ENCODE measurements at places on chromosomes 5 and 9. TPM values are rescaled to one million over a fixed set of nuclear protein-coding genes. Genes with fewer than 3 reads are reported as not detected.
A peak's percentile ranks its signal among the peaks of the same experiment; 100 is the strongest.

- H3K4me1 ChIP-seq: no peaks in the 10 kb centered on the region
- no peak overlapping the region for H3K27ac ChIP-seq
- H3K36me3 ChIP-seq: peaks cover 5% of the 10 kb centered on the region
- H3K4me3 ChIP-seq: no peak overlapping the region
Measured at GRCh38 chr5:6554812-6555211, 78.0 kb downstream of the NSUN2 start.

DNA sequence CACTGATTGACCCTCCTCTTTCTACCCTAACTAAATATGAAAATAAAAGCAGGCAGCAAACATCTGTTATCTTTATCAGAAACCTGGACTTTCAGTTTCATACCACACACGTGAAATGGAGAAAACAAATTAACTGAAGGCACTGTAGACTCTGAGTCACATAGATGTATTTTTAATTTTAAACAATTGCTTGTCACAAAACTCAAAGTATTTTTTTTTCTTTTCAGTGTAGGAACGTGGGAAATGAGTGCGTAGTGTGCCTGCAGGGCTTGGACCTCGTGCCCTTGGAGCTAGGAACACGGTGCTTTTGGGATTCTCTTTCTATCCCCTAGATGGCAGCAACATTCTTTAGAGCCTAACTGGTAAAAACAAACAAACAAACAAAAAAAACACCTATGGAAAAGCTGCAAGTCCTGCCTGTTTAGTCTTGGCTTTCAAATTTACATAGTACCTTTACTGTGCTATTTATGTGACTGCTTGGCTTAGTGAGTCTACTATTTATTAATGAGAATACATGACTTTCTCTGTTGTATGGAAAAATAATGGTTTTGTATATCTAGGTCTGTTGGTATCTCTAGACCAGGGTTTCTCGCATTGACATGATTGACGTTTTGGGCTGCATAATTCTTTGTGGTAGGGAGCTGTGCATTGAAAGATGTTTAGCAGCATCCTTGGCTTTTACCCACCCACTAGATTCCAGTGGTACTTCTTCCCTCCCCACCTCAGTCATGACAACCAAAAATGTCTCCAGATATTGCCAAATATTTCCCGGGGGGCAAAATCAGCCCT, 16.8 kb upstream of the ACTBL2 start:
- peak; percentile 35 for DNase-seq
- no peak overlapping the region for H3K4me3 ChIP-seq
- H3K27me3 ChIP-seq: no peaks in the 10 kb centered on the region
- H3K36me3 ChIP-seq: no peaks in the 10 kb centered on the region
- no peaks in the 10 kb centered on the region for H3K4me1 ChIP-seq

DNA sequence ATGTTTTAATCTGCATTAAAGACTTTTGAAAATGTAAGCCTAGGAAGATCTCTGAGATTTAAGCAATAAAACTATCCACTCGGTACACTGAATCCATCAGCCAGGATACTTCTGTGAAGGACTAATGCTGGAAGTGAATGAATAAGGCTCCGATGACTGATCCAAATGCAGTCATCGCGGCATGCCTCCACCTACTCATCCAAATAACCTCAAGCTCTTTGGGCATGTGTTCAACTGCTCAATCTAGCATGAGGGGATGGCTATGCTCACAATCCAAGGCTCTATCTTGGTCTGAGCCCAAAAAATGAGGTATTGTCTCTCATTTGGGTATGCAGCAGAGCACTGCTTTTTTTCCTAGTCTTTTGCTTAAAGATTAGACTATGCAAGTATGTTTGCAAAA, 19.2 kb downstream of the MARCHF3 start:
- no peaks in the 10 kb centered on the region for H3K36me3 ChIP-seq
- DNase-seq: no peak
- no peak overlapping the region for H3K4me3 ChIP-seq

GRCh38 chr5:77707791-77708190, 68.3 kb downstream of the TBCA start:
- H3K4me3 ChIP-seq: no peak overlapping the region
- no peak overlapping the region for H3K27ac ChIP-seq
- no peak for DNase-seq
- no peaks in the 10 kb centered on the region for H3K27me3 ChIP-seq
- H3K4me1 ChIP-seq: no peaks in the 10 kb centered on the region
- peaks cover 43% of the 10 kb centered on the region for H3K36me3 ChIP-seq

DNA sequence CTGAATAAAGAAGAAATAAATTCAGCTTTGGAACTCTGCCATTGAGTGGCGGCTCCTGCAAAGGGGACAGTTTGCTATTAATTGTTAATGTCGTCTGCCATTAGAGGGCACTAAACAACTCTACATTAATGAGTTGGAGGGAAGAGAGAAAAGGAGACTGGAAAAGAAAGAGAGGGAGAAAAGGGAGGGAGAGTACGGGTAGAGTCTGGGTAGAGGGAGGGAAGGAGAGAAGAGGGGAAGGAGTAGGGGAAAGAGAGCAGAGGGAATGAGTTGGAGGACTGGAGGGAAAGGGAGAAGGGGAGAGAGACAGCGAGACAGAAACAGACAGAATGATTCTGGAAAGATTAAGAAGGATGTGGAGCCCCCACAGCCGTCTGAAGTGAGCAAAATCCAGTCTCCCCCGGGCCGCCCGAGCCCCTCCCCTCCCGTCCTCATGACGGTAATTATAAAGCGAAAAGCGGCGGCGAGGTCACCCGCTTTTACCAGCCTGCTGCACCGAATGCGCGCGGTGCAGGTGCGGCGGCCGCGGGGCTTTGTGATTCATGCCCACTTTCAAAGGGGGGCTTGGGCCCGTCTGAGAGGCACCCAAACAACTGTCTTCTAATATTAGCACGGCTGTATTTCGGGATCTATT, 1.9 kb upstream of the FST start:
- peak overlapping the region; percentile 87 for H3K4me3 ChIP-seq
- no peak overlapping the region for H3K27ac ChIP-seq
- peaks cover 5% of the 10 kb centered on the region for H3K4me1 ChIP-seq
- H3K27me3 ChIP-seq: no peaks in the 10 kb centered on the region
- DNase-seq: peak; percentile 76
- H3K36me3 ChIP-seq: peaks cover 18% of the 10 kb centered on the region

DNA sequence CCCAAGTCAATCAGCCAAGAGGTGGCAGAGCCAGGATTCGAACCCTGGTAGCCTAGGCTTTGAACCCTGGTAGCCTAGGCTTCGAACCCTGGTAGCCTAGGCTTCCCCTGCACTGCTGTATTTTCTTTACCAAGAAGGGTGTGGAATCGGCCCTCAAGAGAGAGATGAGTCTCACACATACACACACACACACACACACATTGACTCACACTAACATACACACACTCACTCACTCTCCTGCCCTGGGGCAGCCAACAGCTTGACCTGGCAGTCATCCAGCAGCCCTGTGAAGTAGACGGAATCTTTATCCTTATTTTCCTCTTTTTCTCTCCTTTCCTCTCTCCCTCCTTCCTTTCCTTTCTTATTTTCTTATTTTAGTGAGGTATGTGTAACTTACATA, 55.4 kb upstream of the RPL26L1 start:
- peaks cover 7% of the 10 kb centered on the region for H3K4me1 ChIP-seq
- DNase-seq: no peak
- no peak overlapping the region for H3K4me3 ChIP-seq
- peaks cover 21% of the 10 kb centered on the region for H3K36me3 ChIP-seq
- no peak overlapping the region for H3K27ac ChIP-seq
- H3K27me3 ChIP-seq: no peaks in the 10 kb centered on the region

DNA sequence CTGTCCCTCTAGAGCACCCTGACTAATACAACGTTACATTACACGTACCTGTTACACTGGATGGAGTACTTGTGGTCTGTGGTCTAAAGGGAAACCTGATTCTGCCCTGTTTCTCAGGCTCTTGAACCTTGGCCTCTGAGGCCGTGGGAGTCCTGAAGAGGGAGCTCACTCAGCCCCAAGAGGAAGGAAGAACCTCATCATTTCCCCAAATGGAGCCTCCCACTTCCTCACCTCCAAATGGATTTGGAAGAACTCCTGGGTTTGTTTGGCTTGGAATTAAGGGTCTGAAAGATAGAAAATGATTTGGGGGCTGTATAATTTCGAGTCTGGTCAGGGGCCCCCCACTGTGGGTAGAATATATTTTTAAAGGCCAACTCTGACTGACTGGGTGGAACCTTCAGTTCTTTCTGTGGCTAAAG, 200.2 kb downstream of the SEMA6A start:
- no peaks in the 10 kb centered on the region for H3K36me3 ChIP-seq
- H3K4me1 ChIP-seq: peaks cover 9% of the 10 kb centered on the region
- DNase-seq: no peak
- no peak overlapping the region for H3K27ac ChIP-seq

GRCh38 chr9:94082956-94083355, 1.3 kb upstream of the PTPDC1 start:
- 0 out of 2 replicates have a peak, but pooled peaks cover 3% of the 10 kb centered on the region for H3K4me1 ChIP-seq
- H3K36me3 ChIP-seq: no peaks in the 10 kb centered on the region
- no peak for DNase-seq
- H3K4me3 ChIP-seq: no peak overlapping the region

DNA sequence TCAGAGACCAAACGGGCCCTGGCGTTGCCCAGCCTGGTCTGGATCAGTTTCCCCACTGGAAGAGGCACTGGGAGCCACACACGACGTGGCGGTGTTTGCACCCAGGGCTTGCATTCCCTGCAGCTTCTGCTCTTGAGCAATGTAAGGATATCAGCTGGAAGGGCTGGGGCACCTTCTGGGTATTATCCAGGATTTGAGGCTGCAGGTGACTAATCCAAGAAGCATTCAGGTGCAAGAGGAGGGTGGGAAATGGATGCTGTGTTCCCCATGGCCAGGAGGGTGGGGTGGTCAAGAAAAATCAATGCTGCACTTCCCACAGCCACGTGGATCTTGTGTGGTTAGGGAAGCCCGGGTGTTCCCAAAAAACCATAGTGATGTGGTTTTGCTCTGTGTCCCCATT, 430.9 kb downstream of the IRX2 start:
- H3K36me3 ChIP-seq: no peaks in the 10 kb centered on the region
- no peaks in the 10 kb centered on the region for H3K4me1 ChIP-seq
- H3K27me3 ChIP-seq: no peaks in the 10 kb centered on the region
- DNase-seq: no peak
- H3K27ac ChIP-seq: no peak overlapping the region

- H3K4me1 ChIP-seq: no peaks in the 10 kb centered on the region
- no peaks in the 10 kb centered on the region for H3K27me3 ChIP-seq
- H3K4me3 ChIP-seq: no peak overlapping the region
- H3K36me3 ChIP-seq: no peaks in the 10 kb centered on the region
- no peak for DNase-seq
Measured at GRCh38 chr9:118273048-118273447, 568.8 kb downstream of the TLR4 start.

DNA sequence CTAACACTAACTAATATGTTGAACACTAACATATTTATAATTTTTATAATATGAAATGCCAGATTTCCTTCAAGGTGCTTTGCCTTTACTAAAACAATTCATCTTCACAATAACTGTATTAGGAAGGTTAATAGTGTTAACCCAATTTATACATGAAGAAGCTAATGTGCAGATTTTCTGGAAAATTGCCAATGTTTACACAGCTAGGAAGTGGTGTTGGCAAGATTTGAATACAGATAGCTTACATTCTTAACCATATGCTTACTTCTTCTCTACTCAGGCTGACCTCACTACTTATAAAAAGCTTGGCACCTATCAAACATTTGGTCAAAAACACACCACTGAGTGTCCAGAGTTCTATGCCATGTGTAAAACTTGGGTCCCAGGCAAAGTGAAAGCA, 445.4 kb upstream of the ITGA1 start:
- H3K27ac ChIP-seq: no peak overlapping the region
- H3K4me1 ChIP-seq: no peaks in the 10 kb centered on the region
- no peak overlapping the region for H3K4me3 ChIP-seq
- H3K36me3 ChIP-seq: peaks cover 1% of the 10 kb centered on the region
- H3K27me3 ChIP-seq: no peaks in the 10 kb centered on the region

- no peaks in the 10 kb centered on the region for H3K27me3 ChIP-seq
- H3K27ac ChIP-seq: no peak overlapping the region
- no peak overlapping the region for H3K4me3 ChIP-seq
Measured at GRCh38 chr5:139675213-139675612, 27.1 kb downstream of the CXXC5 start.

- no peak overlapping the region for H3K27ac ChIP-seq
- no peaks in the 10 kb centered on the region for H3K4me1 ChIP-seq
- H3K4me3 ChIP-seq: no peak overlapping the region
Measured at GRCh38 chr5:171226096-171226754, 82.8 kb upstream of the TLX3 start.

- no peak overlapping the region for H3K27ac ChIP-seq
- no peaks in the 10 kb centered on the region for H3K36me3 ChIP-seq
- H3K4me1 ChIP-seq: peaks cover 3% of the 10 kb centered on the region
- H3K27me3 ChIP-seq: no peaks in the 10 kb centered on the region
- peak; percentile 42 for DNase-seq
- H3K4me3 ChIP-seq: no peak overlapping the region
Measured at GRCh38 chr5:133785182-133785581, 172.8 kb upstream of the FSTL4 start.

GRCh38 chr5:58037899-58038298, 422.0 kb downstream of the PLK2 start:
- H3K27me3 ChIP-seq: no peaks in the 10 kb centered on the region
- no peak overlapping the region for H3K4me3 ChIP-seq
- no peaks in the 10 kb centered on the region for H3K36me3 ChIP-seq
- no peak overlapping the region for H3K27ac ChIP-seq
- DNase-seq: no peak

- H3K27me3 ChIP-seq: no peaks in the 10 kb centered on the region
- H3K27ac ChIP-seq: no peak overlapping the region
- no peaks in the 10 kb centered on the region for H3K36me3 ChIP-seq
- H3K4me1 ChIP-seq: no peaks in the 10 kb centered on the region
- DNase-seq: no peak
Measured at GRCh38 chr9:90979138-90979551, 177.5 kb downstream of the SYK start.

Gene CFAP90
- 0.35 TPM for total RNA-seq

Gene CAMK2A
- 0.15 TPM for total RNA-seq

Gene SLC6A19
- total RNA-seq: not detected

Gene GPR151
- not detected for total RNA-seq

Gene FGD3
- 1.8 TPM for total RNA-seq

Gene KCNIP1
- 0.24 TPM for total RNA-seq

Gene SLC36A2
- 0.07 TPM for total RNA-seq

Gene SPINK6
- total RNA-seq: not detected
